ENCODE measurements at places on chromosomes 1 and 21.
A peak's percentile ranks its signal among the peaks of the same experiment; 100 is the strongest.

GRCh38 chr1:76554283-76554682 lies 313.0 kb upstream of the ST6GALNAC5 start:
- no peak for DNase-seq

DNA sequence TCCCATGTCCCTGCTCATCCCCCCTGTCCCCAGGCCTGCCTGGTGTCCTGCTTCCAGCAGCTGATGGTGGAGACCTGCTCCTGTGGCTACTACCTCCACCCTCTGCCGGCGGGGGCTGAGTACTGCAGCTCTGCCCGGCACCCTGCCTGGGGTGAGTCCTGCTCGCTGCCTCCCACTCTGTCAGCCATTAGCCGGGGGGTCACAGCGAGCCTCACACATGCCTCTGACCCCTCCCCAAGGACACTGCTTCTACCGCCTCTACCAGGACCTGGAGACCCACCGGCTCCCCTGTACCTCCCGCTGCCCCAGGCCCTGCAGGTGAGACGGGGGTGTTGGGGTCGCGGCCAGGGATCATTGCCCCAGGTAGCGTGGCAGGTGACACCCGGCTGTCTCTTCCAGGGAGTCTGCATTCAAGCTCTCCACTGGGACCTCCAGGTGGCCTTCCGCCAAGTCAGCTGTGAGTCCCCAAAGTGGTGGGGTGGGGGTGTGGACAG lies 10.0 kb downstream of the SCNN1D start:
- no peak for DNase-seq

- DNase-seq, result no peak
Observed at GRCh38 chr1:3910049-3910731, 10.1 kb upstream of the C1orf174 start.

DNA sequence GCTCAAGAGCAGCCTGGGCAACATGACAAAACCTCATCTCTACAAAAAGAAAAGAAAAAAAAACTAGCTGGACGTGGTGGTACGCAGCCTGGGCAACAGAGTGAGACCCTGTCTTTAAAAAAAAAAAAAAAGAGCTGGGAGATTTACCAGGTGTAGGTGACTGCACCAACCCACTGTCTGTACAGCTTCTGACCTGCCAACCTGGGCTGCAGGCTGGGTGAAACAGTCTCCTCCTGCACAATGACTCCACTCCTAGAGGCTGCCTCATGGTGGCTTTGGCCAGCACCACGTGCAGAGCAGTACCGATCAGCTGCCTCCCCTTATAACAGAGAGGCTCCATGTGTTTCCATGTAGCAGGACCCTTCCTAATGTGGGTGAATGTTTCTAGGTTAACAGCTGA lies 3.7 kb downstream of the MRTO4 start:
- DNase-seq, result no peak

DNA sequence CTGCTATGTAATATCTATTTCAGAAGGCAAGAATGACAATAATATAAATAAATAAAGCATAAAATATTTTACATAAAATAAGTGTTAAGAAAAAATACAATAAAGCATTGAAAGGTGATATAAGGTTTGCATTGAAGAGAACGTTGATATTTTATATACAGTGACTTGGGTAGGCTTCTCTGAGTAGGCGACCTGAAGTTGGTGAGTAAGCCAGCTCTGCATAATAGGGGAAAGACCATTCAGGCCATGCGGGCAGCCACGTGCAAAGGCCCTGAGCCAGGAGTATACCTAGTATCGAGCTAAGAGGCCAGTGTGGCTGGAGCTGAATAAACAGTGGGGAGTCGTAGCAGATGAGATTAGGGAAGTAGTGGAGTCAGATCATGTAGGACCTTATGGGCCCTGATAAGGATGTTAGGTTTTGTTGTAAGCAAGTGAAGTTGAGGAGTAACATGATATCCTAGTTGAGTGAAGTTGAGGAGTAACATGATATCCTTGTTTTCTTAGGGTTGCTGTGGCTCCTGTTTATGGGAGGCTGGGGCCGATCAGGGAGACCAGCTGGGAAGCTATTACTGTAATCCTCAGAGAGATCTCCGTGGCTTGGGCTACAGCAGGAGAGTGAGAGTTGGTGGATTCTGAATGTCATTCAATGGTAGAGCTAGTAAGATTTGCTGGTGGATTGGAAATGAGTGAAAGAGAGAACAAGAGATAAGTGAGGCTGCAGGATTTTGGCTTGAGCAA lies 22.0 kb downstream of the KCNK1 start:
- DNase-seq, result peak; percentile 15

- DNase-seq, result no peak
Observed at GRCh38 chr1:149848340-149849110, 50.8 kb upstream of the BOLA1 start.

DNA sequence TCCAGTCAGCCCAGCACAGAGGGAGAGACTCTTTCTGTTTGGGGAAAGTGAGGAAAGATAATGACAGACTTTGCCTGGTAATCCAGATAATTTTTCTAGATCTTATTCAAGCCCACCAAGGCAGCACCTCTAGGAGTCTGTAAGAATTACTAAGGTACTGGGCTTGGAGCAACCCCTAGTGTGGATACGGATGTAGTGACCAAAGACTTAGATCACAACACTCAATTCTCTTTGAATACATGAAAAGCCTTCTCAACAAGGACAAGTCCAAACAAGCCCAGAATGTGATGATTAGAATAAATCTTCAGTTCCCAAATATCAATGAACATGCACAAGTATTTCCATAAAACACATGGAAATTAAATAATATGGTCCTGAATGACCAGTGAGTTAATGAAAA lies 206.9 kb downstream of the MRPL39 start:
- DNase-seq, result no peak

- peak; percentile 86 for DNase-seq
Observed at GRCh38 chr1:163174524-163175437, 27.9 kb downstream of the RGS5 start.

DNA sequence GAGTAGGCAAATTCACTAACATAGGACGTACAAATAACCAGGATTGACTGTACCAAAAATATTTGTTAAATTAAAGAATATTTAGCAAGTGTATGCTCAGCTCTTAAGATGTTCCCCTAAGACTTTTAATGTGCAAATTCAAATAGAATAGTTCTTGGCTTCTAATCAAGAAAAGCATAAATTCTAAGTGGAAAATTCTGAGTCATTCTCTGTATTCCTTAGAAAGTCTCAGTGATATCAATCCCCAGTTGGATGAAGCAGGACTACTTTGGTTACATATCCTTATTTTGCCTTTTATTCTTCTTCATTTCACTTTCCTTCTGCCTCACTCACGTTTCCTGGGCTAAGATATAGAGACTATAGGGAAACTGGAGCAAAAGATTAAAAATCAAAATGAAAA lies 130.2 kb downstream of the IFI44 start:
- peak; percentile 52 for DNase-seq

GRCh38 chr1:59885160-59885832 lies 41.3 kb downstream of the CYP2J2 start:
- DNase-seq, result no peak

GRCh38 chr1:232376632-232377493 lies 253.1 kb downstream of the SIPA1L2 start:
- DNase-seq, result no peak

DNA sequence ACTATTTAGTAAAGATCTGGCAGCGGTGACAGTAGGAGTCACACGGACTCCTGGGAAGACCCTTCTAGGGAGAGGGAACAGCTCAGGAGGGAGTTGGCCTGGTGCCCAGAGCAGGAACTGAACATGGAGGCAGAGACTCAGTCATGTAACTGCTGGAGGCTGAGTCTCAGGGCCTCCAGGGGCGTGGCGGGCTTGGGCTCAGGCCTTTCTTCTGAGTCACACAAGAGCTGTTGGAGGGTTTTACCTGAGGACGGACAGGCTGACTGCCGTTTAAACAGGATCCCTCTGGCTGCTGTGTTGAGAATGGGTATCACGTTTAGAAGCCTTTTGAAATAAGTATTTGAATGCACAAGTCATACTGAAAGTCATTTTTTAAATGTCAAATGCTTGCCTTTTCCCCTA lies 7.2 kb upstream of the ETS2 start:
- DNase-seq, result no peak

GRCh38 chr1:51266181-51266580 lies 30.1 kb downstream of the RNF11 start:
- no peak for DNase-seq

GRCh38 chr1:42152119-42152518 lies 1.1 kb upstream of the GUCA2B start:
- no peak for DNase-seq

DNA sequence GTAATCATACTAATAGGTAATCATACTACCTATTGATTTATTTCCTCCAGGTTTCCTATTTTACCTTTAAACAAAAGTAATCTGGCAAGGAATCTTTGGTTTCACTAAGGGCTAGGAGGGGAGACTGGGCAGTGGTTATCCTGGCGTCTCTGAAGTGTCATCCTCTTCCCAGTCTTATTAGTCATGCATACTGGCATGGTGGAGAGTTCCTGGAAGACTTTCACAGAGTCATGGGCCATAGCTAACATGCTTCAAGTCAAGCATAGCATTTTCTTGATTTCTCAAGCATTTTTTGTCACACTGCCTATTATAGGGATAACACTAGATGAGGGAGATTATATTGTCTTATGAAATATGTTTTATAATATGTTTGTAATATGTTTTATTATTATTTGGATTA lies 64.0 kb upstream of the ASB17 start:
- DNase-seq, result peak; percentile 34

- no peak for DNase-seq
Observed at GRCh38 chr1:166069390-166069789, 97.4 kb downstream of the FAM78B start.

- DNase-seq, result peak; percentile 78
Observed at GRCh38 chr1:18965206-18966173, 9.0 kb upstream of the IFFO2 start.

- DNase-seq, result peak; percentile 73
Observed at GRCh38 chr1:154344977-154345837, 19.9 kb downstream of the ATP8B2 start.

GRCh38 chr1:154348429-154349076 lies 23.2 kb downstream of the ATP8B2 start:
- DNase-seq, result no peak

GRCh38 chr1:32350785-32351398 lies 11.4 kb downstream of the FAM229A start:
- peak; percentile 77 for DNase-seq

GRCh38 chr1:54137534-54138061 lies 15.2 kb downstream of the CDCP2 start:
- DNase-seq, result peak; percentile 77

DNA sequence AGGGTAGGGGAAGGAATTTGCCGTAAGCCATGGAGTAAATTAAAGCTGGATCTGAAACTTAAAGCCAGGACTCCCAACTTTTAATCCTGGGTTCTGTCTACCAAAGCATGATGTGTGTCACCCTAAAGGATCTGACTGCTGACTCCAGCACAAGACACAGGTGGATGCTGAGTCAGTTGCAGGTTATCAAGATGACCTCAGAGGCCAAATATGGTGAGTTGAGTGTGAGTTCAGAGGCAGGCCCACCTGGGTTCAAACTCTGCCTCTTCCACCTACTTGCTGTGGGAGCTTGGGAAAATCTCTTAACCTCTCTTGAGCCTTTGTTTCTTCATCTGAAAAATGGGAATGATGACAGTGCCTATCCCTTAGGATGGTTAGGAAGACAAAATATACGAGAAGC lies 16.7 kb upstream of the LDLRAP1 start:
- DNase-seq, result no peak

- peak; percentile 96 for DNase-seq
Observed at GRCh38 chr21:45078877-45079281, 4.5 kb downstream of the ADARB1 start.

- DNase-seq, result no peak
Observed at GRCh38 chr1:248696261-248696660, 6.3 kb downstream of the OR14I1 start.

DNA sequence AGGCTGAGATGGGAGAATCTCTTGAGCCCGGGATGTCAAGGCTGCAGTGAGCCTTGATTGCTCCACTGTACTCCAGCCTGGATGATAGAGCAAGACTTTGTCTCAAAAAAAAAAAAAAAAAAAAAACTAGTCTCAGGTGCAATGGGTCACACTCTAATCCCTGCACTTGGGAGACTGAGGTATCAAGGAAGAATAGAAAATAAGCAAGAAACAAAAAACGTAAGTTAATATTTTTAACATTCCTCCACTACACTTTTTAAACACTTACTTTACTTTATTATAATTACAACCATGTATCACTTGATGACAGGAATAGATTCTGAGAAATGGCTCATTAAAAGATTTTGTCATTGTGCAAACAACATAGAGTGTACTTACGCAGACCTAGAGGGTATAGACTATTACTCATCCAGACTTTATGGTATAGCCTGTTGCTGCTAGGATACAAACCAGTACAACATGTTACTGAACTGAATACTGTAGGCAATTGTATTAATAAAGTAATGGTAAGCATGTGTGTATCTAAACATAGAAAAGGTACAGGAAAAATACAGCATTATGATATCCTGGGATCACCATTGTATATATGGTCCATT lies 1244.1 kb upstream of the ADGRL4 start:
- DNase-seq, result no peak

- no peak for DNase-seq
Observed at GRCh38 chr1:94730450-94730849, 89.7 kb upstream of the SLC44A3 start.

GRCh38 chr1:206978259-206978658 lies 8.0 kb upstream of the FCAMR start:
- no peak for DNase-seq

GRCh38 chr1:30420519-30421050 lies 302.8 kb downstream of the MATN1 start:
- DNase-seq, result no peak

GRCh38 chr1:26788515-26788785 lies 700 bp downstream of the PIGV start:
- DNase-seq, result no peak

DNA sequence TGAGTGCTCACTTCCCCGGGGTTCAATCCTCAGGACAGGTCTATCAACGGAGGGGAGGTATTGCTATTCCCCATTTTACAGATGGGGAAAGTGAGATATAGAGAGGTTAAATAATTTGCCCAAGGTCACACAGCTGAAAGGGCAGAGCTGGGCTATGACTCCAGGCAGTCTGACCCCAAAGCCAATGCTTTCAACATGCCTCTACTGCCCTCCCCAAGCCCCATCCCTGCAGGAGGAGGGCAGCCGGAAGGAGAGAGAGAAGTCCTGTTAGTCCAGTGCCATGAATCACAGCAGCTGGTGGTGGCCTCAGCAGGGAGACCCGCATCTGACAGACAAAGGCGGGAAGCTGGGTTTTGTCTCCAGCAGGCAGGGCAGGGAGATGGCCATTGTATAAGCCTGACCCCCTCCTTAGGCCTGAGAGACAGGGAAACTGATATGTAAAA lies 20.0 kb upstream of the CLIC4 start:
- DNase-seq, result peak; percentile 57

- no peak for DNase-seq
Observed at GRCh38 chr1:70483342-70483741, 72.3 kb downstream of the CTH start.
